ENCODE measurements at places on chromosomes 11 and 22.
A peak's percentile ranks its signal among the peaks of the same experiment; 100 is the strongest.

DNA sequence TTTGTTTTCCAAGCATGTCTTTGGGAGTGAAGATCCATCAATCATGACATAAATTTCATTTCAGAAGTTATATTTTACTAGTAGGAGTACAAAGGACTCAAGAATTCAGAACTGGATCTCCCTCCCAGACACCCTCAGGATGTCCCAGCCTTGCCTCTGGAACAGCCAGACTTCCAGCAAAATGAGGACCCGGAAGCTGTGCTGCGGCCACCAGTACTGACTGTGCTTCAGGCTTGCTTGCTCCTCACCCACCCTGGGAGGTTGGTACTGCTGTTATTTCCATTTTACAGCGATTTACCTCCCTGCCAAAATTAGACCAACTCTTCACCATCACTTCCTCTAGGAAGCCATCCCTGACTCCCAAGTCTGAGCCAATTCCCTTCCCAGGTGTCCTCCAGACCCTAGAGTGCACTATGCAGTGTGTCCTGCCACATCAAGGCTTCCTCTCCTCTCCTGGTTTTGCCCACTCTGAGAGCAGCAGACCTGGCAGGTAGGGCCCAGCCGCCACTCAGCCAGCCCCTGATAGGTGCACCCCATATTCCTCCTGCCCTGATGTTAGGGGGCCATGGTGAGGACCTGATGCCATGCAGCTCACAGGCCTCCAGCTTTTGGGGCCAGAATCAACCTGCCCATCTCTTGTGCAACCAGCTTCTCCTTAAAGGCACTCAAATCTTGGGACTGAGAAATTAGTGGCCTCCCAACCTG, 47.3 kb upstream of the WNT7B start:
- no peak for DNase-seq

- DNase-seq: no peak
These were observed 9.2 kb downstream of the RELA start for GRCh38 chr11:65653229-65654225.

GRCh38 chr22:28911304-28911690, 27.9 kb downstream of the ZNRF3 start:
- no peak for DNase-seq

GRCh38 chr11:68840661-68841653, 759 bp downstream of the CPT1A start:
- no peak for DNase-seq

- DNase-seq: no peak
These were observed 7.1 kb downstream of the IL17RA start for GRCh38 chr22:17091851-17092250.

DNA sequence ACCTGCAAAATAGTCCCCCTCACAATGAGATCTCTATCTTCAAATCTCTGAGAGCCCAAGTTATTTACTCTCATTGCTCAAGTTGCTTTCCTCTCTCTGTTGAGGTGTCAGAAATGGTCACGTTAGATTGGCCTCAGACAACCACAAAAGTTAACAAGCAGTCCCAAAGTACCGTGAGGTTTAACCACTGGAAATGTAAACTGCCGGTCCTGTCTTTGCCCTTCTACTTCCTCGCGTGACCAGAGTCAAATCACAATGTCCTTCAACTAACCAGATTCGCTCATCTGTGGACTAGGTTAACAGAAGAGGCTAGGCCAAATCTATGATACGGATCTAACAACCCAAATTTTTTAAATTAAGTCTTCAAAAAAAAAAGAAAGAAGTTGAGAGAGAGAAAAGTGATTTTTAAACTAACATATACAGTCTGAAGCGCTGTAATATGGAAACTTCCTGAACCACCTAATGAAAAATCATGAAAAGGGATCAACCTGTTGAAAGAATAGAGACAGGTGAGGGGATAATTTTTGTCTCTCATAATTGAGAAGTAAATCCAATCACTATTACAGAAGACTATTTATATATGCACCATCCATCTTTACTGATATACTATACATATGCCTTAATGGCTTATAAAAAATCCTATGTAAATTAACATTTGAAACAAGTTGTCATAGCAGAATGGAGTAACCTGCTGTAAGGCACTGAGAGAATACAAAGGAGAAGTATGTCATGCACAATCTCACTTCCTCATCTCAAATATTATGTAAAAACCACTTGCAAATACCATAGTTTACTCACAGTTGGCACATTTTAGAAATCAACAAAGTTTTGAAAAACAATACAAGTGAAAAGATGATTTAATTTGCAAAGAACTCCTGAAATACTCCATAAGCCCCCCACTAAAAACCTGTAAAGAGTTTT, 3.3 kb upstream of the JAML start:
- no peak for DNase-seq

- no peak for DNase-seq
These were observed 60.6 kb upstream of the TCF20 start for GRCh38 chr22:42331014-42331413.

- DNase-seq: no peak
These were observed 94.5 kb downstream of the JRKL start for GRCh38 chr11:96484361-96484760.

GRCh38 chr11:70158201-70158600, 44.9 kb upstream of the FADD start:
- DNase-seq: no peak

GRCh38 chr11:45885274-45885920, at the start of gene MAPK8IP1:
MAPK8IP1 (plus strand) TSS chr11:45885651; CDS start chr11:45885821, 170 bp downstream.
- DNase-seq: no peak

DNA sequence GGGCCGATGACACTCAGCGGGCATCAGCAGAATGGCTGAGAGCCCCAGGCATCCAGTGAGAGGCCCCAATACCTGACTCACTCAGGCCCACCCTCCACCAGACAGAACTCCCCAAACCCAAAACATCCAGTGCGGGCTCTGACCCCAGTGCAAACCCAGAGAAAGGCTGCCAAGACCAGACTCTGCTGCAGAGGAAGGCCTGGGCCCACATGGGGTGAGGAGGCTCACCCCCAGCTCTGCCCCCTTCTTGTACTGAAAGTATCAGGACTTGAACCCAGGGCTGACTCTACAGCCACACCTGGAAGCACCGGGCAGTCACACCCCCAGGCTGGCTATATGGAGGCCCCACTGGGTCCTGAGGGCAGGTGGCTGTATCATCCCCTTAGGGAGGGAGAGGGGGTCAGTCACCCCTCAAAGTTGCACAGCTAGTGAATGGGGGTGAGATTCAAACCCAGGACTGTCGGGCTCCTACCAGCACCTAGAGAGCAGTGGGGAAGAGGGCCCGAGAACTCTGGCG, 49.3 kb downstream of the IGLL1 start:
- no peak for DNase-seq

DNA sequence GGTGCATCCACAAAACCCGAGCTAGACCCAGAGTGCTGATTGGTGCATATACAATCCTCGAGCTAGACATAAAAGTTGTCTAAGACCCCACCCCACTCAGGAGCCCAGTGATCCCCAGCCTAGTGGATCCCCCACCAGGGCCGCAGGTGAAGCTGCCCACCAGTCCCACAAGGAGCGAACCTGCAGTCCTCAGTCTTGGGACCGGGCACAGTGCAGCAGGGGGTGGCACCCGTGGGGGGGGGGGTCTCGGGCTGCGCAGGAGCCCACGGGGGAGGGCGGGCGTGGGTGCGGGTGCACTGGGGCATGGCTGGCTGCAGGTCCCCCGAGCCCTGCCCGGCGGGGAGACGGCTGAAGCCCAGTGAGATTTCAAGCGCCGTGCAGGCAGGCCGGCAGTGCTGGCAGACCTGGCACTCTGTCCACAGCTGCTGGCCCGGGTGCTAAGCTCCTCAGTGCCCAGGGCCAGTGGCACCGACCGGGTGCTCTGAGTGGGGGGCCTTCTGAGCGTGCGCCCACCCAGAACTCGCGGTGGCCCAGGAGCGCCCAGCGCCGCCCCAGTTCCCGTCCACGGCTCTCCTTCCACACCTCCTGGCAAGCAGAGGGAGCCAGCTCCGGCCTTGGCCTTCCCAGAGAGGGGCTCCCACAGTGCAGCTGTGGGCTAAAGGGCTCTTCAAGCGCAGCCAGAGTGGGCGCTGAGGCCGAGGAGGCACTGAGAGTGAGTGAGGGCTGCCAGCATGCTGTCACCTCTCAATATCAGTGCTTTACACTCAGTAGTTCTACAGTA, 989.1 kb downstream of the FAM181B start:
- DNase-seq: no peak

- DNase-seq: no peak
These were observed 38.2 kb upstream of the WEE1 start for GRCh38 chr11:9535189-9535781.

GRCh38 chr11:44840085-44840478, 110.6 kb downstream of the TP53I11 start:
- no peak for DNase-seq

- peak; percentile 18 for DNase-seq
These were observed 104.5 kb upstream of the RAG2 start for GRCh38 chr11:36702330-36703054.

DNA sequence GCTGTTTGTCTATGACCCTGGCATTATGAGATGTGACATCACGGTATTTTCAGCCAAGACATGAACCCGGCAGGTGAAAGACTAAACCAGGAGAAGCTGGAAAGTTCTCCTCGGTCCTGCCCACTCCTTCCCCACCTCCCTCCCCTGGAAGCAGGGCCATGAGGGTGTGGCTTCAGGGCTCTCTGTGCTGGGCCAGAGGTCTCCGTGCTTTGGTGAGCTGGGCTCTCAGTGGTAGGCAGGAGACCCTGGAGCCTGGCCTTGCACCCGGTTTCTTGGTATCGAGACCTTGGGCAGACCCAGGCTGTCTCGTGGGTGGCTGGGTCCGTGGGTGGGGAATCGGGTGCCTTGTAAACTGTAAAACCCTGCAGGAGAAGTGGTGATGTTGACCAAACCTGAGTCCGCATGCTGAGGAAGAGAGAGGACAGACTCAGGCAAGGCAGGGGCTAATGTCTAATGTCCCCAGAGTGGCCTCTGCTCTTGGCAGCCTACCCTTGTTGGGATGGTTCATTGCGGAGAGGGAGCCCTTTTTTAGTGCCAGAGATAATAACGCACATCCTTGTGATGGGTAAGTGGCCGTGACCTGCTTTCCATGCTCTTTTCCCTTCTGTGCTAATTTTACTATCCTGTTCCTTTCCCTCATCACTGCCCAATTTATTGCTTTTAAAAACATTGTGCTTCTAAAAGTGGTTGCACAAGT, 48.6 kb upstream of the PARVG start:
- DNase-seq: no peak

DNA sequence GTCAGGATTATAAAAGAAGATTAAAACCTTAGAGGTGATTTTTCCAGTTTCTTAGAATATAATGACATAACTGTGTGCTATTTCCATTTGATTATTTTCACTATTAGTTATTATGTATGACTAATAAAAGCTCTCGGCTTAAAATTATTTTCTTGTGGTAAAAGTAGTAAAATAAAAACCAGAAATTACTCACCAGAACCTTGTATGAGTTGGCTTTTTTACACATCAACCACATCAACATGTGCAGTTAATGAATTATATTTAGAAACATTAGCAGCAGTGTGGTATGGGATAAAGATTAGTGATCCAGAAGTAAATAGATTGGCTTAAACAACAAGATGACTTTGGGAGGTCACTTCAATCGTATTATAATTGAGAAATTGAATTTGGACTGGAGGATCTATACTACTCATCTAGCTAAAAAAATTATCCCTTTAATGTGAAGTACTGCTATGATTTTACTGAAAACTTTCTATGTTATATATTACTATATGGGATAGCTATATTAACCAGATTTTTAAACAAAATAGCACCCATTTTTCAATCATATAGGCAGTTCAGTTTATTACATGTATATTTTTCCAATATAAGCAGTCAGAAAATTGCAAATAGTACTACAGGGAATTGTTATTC, 2.8 kb upstream of the BCO2 start:
- DNase-seq: no peak

DNA sequence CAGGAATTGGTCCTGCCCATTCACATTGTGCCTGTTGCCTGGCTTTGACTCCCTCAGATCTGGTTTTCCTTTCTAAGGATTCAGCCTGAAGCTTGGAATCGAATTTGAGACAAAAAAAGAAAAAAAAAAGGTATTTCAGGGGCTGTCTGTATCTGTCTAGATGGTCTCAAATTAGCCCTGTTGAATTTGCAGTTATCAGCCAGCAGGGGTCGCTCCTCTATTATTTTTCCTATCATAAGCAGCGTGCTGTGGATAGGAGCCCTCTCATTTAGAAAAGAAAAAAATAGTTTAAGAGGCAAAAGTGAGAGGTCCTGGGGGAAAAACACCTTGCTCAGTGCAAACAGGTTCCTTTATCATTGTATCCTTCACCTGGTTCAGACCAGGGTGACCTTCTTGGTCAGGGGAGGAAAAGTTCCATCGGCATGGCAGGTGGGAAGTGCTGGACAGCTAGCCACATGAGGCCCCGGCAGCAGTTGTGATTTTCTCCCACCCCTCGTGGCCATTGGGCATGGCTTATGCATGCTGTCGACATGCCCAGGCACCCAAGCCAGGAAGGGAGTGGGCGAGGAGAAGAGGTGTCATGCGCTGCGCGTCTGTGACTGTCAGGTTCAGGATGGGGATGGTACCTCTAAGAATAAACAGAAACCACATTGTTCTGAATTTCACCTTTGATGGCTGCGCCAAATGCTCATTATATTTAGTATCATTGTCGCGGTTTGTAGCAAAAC, 13.1 kb downstream of the OR5AK2 start:
- DNase-seq: no peak

DNA sequence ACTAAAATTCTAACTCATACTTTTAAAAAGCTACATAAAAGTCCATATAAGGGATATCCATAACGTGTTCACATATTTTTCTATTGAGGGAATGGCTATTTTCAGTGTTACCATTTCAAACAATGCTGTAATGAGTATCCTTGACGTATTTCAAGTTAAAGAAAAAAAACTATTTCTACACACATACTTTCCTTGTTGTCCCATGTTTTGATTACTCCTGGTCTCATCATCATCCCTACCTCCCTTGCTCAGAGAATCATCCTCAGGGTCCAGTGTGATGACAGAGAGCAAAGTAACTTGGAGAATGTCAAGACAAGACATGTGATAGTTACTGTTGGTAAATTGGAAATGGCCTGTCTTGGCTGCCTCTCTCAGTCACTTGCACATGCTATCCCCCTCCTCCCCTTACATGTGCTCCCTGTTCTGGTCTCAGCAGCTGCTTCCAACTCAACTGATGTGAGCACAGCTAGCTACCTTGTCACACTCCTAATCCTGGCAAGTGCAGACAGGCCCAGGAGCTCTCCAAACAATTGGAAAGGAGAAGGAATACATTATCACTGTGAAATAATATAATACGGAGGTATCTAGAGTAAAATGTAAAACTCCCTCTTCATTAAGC, 21.8 kb downstream of the NUMA1 start:
- no peak for DNase-seq
